ENCODE measurements at places on chromosomes 12 and 14.

DNA sequence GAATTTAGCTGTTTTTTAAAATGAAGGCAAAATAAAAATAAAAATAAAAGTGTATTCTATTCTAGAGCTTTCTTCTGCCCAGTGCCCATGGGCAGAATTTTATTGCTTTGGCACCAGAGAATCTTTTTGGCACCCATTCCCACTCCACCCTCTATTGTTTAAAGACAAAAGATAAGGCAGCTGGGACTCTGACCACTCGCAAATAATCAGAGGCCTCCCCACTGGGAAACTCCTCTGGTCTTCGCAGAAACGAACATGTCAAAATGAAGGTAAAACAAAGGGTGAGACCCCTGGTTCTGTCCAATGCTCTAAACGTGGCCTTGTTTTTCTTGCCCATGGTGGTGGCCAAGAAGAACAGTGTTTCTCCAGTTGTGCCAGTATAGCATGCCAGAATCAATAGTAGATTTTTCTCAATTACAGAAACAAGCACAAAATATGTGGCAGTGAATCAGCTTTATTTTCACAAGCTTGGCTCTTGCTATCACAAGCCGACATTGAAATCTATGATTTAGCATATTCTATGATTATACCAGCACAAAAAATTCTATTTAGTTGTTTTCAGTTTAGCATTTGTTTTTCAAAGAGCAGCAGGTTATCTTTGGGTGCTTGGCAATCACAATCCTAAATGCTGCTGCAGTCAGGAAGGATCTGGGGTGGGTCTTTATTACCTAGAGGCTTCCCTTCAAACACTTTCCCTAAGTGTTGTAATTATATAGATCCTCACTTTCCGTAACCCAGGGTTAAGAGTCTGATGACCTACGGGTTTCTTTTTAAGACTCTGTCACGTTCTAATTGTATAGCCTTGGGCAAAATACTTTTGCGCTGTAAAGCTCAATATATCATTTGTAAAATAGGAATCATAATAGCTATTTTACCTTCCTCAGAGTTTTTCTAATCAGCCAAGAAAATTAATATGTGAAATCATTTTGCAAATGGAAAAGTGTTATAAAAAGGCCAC is 50.5 kb downstream of the KITLG start:
- DNase-seq: no peak

DNA sequence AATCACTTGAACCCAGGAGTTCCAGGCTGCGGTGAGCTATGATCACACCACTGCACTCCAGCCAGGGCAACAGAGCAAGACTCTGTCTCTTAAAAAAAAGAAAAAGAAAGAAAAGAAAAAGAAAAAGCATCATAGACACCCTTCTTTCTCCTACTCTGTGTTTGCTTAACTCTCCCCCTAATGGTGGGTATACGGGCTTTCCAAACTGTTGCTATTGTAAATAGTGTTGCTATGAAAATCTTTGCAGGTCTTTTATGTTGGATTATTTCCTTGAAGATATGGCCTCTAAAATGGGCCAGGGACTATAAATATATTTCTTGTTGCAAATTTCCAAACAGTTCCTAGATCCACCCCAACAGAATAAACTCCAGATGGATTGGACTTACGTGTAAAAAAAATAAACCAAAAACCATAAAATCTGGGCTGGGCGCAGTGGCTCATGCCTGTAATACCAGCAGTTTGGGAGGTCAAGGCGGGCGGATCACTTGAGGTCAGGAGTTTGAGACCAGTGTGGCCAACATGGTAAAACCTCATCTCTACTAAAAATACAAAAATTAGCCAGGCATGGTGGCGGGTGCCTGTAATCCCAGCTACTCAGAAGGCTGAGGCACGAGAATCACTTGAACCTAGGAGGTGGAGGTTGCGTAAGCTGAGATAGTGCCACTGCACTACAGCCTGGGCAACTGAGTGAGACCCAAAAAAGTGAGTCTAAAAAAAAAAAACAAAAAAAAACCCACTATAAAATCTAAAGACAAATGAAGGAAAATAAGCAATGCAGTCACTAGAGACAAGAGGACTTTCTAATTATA is 25.9 kb downstream of the NFKBIA start:
- no peak for DNase-seq

DNA sequence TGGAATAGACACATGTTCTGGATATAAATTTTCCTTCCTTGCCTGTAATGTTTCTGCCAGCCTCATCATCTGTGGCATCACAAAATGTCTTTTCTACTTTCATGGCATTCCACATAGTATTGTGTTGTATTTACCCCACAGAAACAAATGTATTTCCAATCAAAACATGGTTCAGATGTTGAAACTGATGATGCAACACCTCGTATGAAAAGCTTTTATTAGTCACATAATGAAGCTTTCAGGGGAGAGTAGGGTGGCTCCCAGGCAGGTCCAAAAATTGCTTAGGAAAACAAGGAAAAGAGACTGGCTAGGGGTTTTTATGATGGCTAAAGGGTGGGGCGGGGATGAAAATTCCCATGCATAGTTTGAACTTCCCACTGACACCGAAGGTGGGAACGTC is 29.1 kb upstream of the ZNF641 start:
- no peak for DNase-seq

GRCh38 chr12:115419145-115419646 is 735.2 kb upstream of the TBX3 start:
- no peak for DNase-seq

GRCh38 chr12:41013881-41014642 is 174.1 kb upstream of the PDZRN4 start:
- DNase-seq: no peak

All from activated CD4-positive, CD25-positive, alpha-beta regulatory T cell treated with anti-CD3 and anti-CD28 coated beads, Interleukin-2, amount 50 U/mL, for 16 hours (primary cell).